Fibroblast of villous mesenchyme (primary cell): ENCODE measurements at places on chromosomes 1 and 21. TPM values are rescaled to one million over a fixed set of nuclear protein-coding genes. Genes with fewer than 3 reads are reported as not detected.

The PRDM2 gene
- 13.9 and 19.9 TPM in 2 replicates for total RNA-seq

DNA sequence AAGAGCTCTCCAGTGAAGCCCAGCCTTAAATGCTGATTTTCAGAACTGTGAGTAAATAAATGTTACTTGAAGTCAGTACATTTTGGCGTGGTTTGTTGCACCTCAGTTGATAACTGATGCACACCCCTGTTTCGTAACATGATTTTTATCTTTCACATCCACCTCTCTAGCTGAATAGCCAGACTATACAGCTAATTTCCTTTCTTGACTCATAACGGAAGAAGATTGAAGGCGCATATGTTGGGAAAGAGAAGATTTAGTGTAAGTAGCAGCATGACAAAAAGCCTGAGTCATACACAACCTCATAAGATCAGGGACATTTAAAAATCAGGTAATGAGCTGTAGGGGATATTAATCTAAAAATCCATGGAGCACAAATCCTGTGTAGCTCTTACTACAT is 716.2 kb upstream of the ZP4 start:
- DNase-seq, result peak; percentile 12

DNA sequence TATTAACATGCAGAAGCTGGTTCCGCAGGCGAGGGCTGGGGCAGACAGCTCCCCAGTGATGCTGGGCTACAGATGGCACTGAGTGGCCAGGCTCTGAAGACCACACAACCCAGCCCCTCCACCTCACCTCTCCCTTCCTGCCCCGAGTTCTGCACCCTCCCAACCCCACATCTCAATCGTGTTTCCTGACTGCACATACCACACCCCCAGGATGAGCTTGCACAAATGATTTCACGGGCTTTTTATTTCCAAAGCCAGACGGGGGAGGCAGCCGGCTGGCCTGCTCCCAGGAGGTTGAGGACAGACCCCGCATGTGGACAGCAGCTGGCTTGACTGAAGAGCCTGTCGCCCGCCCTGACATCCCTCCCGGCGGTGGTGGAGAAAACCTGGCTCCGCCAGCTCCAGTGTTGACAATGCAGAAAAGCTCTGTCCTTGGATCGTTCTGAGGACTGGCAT is 21.4 kb upstream of the ALDH4A1 start:
- DNase-seq, result peak; percentile 66

GRCh38 chr21:45550522-45551210 is 8.4 kb upstream of the SLC19A1 start:
- no peak for DNase-seq

DNA sequence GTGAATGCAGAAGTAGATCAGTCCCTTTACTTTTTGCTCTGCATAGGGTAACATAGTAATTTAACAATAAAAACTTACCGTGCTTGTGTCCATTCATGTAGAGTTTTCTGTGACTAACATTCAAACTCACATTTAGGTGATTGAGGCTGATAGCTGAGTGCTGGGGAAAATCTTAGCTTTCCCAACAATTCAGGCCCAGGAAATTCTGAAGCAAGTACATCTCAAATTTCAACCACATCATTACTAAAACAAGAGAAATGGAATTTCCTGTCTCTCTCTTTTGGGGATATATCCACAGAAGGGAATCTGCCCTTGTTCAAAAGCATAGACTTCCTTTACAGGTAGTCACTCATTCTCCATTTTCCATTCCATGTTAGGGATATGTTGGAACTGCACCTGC is 33.1 kb upstream of the C1orf146 start:
- peak; percentile 53 for DNase-seq
